ENCODE measurements at places on chromosomes 3 and 15.

DNA sequence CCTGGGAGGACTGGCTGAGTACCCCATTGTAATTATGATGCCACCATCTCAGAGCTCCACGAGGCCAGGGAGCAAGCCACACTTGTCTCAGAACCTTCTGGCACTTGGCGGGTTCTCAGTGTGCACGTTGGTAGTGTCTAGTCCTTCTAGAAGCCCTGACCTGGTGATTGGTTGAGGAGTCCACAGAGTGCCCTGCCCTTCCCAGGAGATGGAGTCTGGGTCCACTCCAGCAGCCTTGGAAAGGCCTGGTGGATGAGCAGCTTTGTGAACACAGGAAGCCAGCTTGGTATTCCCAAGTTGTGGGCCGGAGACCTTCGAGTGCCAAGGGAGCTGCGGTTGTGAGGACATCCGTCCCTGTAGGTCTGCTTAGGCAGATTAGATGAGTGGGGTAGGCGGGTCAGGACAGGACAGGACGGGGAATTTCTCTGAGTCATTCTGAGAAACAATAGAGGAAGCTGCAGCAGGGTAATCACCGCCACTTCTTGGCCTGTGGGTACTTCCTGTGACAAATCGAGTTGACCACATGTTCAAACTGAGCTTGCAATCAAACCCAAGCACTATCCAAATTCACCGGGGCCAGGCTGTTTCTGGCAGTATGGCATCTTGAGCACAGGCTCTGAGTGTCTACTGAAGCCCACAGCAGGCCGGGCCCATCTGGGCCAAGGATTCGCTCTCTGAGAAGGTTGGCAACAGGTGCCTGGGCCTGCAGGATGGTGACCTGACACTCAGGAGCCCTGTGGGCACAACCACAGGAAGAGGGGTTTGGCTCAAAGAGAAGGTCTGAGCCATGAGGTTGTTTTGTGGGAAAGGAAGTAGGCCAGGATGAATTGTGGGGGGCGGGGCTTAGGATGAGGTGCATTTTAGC, 71.5 kb upstream of the PLXNA1 start:
- peak; percentile 95 for DNase-seq

DNA sequence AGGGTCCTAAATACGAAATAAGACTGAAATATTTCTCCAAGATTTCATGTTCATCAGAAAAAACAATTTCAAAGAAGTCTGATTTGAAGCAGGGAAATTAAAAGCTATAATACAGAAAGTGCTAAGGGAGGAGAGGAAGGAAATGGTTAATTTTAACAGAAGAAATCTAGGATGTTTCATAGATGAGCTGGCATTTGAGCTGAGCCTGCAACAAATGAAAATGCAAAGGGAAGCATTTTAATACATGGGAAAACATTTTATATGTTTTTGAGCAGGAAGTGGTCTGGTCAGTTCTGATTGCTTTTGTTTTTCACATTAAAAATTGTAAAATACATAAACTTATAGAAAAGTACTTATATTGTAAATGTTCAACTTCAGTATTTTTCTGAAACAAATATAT, 17.2 kb upstream of the RAP2B start:
- DNase-seq: peak; percentile 64

DNA sequence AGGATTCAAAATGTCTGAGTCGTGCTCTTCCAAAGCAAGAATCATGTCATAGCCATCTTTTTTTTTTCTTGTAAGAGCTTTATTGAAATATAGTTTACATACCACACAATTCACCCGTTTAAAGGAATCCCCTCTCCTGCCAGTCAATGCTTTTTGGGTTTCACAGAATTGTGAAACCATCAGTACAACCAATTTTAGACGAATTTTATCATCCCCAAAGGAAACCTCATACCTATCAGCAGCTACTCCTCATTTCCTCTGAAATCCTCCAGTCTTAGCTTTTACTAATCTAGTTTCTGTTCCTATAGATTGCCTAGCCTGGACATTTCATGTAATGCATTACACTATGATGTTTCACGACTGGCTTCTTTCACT, 39.6 kb downstream of the ADIPOQ start:
- DNase-seq: no peak

DNA sequence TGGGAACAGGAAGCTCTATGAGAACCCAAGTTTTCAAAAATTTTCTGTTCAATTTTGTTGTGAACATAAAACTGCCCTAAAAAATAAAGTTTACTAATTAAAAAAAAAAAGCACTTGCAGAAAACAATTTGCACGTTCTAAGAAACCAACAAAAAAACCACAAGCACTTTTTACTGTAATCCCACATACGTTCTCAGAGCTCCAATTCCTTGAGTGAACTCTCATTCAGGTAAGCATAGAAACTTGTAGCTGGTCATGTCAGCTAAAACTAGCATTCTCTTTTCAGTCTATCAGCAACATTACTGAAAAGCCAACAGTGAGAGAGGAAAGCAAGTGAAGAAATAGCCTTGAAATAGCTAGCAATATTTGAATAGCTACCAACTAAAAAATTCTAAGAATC, 11.5 kb upstream of the TMF1 start:
- DNase-seq: no peak

DNA sequence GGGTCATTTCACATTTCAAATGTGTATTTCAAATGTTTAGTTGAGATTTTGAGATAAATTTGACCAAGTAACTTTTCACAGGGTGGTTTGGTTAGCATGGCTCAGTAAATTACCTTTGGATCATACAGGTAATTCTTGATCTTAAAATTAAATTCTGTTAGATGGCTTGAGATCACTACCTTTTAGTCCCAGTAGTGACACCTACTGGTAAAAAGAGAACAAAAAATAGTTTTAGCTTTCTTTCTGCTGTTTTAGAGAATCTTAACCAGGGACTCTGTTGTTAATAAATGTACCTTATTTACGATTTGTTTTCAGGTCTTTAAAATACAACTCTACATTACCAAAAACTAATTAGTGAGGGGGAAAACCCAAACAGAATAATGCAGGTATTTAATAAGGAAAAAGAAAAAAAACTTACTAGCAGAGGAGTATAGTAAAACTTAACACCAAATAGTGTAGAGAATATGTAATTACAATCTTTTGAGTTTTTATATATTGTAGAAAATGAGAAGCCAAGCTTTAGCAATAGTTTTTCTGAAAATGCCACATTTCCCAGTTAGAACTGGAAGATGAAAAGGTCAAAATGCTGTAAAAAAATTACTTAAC, 620.3 kb upstream of the AGTR1 start:
- DNase-seq: peak; percentile 21

DNA sequence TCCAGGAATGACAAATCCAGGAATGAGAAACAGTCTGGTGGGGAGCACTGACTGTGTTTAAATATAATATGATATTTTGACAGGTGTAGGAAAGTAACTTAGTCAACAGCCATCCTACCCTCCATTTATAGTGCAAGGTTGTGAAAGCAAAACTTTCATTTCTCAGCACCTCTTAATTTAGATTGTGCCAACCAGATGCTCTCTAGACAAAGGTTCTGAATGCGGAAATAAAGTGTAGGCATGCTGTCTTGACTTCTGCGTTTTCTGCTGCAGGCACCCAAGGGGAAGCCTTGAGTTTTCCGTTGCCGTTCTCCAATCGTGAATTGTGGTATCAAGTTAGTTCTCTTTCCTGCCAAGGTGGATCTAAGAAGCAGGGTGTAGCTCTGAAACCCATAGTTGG, 261.9 kb upstream of the SUCLG2 start:
- DNase-seq: no peak

DNA sequence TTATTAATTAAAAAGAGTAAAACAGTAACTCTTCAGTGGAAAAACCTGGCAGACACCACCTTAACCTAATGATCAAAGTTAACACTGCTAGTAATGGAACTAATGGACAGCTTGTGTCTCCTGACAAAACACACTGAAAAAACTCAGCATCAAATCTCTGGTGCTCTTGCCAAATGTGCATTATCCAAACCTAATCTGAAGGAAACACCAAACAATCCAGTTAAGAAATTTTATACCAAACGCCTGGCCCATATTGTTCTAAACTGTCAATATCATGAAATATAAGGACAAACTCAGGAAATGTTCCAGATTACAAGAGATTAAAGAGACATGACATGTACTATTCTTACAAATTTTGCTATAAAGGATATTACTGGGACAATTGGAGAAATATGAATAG, 10.4 kb downstream of the RSL24D1 start:
- DNase-seq: no peak

DNA sequence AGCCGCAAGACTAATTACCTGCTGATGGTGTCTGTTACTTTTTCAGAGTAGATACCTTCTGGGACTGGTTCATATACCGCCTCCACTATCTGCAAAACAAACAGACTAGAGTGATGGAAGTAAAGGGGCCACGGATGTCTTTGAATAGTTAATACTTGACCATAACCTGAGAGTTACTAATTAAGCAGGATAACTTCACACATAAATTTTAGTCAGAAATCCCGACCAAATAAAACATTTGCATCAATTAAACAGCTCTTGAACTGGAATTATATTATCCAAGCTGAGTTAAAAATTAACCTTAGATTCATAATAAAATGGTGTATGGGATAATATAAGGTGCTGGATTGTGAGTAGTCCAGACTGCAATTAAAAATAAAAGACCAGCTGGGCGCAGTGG, 167.7 kb downstream of the NEK10 start:
- DNase-seq: no peak

- no peak for DNase-seq
Observed at GRCh38 chr15:85475711-85476110, 95.3 kb downstream of the AKAP13 start.

DNA sequence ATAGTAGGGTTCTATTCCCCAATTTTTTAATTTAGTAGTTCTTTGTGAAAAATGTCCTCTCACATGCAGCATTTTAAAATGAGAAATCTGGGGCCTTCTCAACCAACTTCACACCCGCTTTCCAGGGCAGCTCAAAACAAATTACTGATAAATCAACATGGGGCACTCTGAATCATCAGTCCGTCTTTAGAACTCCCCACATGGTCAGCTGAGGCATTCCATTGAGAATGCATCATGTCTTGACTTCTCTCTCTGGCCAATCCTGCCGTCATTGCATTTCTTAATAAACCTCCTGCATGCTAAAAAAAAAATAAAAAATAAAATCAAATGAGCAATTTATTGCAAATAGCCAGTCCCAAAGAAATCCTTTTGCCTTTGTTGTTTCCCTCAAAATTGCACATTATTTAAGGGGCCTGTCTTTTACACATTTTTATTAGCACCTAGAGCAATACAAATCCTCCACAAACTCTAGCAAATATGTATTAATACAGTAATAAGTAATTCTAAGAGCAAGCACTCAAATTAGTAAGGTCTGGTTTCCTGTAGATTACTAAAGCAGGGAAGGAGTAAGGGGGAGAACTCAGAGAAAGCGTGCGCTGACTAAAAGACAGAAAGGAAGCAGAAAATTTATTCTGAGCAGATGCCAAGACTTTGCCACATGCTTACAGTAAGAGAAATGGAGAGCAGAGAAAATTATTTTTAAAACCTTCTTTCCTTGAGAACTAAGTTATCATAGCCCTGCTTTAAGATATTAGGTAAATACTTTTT, 175.7 kb downstream of the TNIK start:
- DNase-seq: peak; percentile 96

GRCh38 chr3:42032693-42033349, 58.3 kb upstream of the TRAK1 start:
- DNase-seq: peak; percentile 100

- peak; percentile 100 for DNase-seq
Observed at GRCh38 chr3:172750368-172751174, at the start of gene ECT2. Gene ECT2 (plus strand): TSS chr3:172750726. CDS start chr3:172754531, 3,805 bp downstream.

DNA sequence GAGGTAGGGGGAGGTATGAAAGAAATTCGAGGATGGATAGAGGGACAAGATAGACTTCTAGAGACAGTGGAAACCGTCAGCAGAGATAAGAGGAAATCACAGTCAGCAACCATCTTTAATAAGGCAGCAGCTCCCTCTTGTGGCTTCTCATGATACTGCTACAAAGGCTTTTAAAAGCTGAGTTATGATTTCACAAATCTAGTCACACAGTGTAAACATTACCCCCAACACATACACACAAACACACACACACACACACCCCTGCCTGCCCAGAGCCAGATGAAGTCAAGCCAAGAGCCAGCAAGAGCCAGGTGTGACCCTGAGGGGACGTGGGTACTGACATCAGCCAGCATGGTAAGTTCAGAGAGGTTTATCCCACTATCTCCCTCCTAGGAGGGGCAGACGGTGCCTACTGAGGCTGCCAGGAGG, 18.9 kb upstream of the TGM5 start:
- DNase-seq: peak; percentile 58

DNA sequence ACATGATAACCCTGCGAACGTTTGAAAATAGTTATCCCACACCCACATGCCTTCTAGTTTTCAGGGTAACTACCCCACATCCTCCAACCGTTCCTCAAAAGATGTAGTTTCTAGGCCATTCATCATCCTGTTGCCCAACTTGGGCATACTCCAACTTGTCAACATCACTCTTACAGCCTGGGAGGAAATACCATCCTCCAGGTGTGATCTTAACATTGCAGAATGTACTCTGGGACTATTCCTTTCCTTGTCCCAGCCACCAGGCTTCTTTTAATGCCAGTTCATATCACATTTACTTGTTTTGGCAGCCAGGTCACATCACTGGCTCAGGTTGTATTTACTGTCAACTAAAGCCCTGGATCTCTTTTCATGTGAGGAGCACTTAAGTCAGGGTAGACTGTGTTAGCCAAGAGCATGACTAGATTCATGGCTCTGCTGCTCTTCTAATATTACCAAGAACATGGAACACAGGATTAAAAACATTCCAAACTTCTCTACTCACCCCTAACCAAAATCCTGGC, 4.0 kb upstream of the DENND6A start:
- peak; percentile 57 for DNase-seq

DNA sequence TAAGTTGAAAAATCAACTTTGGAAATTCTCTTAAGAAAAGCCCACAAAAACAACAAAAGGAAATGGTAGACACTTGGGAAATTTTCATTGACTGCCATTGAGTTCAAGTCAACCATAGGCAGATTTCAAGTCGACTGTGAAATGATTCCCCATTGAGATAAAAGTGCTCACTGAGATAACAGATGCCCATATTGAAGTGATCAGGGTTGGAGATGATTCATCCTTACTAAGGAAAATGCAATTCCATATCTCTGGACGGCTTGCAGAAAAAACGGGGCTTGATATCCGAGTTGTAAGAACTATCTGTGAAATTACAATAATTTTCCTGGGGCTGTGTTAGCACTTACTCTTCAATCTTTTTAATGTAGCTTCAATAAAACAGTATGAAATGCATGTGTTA, 373.1 kb upstream of the THRB start:
- no peak for DNase-seq

GRCh38 chr3:5188419-5189221, 1.1 kb downstream of the EDEM1 start:
- DNase-seq: peak; percentile 32

GRCh38 chr3:152307829-152308474, 39.2 kb downstream of the MBNL1 start:
- no peak for DNase-seq

DNA sequence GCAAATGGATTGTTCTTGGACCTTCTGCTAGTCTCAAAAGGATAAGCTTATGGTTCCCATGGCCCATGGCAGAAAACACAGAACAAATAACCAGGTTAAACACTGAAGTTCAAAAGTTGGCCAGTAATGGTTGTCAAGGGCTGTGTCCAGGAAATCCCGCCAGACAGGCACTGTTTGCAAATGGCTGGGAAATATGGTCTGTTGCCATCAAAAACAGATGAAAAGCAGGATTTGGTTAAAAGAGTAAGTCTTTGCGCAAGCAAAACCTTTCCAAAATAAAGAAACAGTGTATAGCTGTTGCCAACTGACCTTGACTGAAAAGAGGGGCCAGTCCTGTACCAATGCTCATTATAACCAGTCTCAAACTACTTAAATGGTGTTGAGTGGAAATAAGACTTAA, 58.6 kb downstream of the WWTR1 start:
- DNase-seq: no peak
